ENCODE measurements at places on chromosomes 2 and 18.

DNA sequence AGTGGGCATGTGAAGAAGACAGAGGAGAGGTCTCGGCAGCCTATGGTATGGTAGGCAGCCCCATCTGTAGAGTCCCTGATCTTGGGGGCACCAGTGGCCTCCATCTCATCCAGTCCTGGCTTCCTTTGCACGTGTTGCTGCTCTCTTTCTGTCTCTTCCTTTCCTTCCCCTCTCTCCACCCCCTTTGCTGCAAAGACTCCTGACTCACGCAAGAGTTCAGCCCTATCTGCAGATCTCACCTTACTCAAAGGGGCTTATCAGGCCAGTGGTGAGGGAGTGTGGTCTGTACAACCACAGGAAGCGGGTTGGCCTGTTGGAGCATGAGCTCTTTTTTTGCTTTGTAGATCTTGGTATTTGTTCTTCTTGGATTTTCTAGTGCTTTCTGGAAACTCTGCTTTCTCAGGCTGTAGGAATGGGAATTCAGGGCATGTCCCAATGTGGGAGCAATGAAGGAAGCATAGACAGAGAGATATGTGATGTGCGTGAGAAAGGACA is 14.6 kb upstream of the NT5DC4 start:
- no peak for DNase-seq

- peak; percentile 43 for DNase-seq
Measured at GRCh38 chr2:98445177-98445682, 572 bp downstream of the INPP4A start.

DNA sequence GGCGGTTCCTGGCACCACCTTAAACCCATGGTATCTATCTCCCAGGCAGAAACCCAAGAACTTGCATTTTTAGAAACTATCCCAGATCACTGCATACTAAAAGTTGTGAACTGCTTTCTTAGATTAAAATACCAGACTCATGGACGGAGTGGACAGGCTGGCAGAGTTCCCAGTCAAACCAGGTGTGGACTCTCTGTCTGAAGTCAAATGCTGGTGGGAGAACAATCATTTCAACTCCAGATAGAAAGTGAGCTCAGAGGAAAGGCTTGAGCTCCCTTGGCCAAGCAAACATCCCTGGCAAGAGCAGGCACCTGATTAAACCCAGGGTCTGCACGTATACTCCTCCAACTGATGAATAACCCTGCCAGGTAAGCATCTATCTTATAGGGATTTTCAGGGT is 19.5 kb downstream of the NXPH2 start:
- no peak for DNase-seq

GRCh38 chr2:98086491-98087446 is at the start of gene VWA3B:
VWA3B (plus strand) TSS chr2:98087167; CDS start chr2:98093093, 5,926 bp downstream.
- DNase-seq, result peak; percentile 39

DNA sequence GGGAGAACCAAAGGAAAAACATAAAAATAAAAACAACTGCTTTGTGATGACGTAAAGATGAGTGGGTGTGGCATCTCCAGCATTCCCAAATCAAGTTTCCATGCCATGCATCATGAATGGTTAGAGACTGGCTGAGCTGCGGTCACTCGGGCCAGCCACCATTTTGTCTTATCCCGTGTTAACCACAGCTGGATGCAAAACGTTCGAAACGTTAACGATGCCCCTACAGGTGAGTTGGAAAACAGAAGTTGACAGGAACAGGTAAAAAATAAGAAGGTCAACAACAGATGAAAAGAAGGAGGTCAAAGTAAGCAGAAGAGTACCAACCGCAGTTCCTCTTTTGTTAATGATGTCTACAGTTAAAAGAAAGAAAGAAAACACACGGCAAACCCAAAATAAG is 411.1 kb downstream of the NRXN1 start:
- no peak for DNase-seq

DNA sequence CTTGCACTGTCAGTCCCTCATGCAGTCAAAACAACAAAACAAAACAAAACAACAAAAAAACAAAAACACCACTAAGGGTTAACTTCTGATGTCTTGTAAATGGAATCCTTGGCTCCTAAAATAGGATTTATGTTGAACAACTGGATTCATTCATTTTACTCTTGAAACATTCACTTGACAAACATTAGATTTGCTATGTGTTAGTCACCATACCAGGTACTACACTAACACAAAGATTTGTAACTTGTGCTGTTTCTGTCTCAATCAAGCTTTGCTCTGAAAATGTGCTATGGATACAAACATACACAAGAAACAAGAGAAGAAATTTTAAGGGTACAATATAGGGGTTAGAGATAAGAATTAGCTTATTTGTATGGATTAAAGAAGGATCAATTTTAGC is 812.8 kb downstream of the LRP1B start:
- DNase-seq, result no peak

DNA sequence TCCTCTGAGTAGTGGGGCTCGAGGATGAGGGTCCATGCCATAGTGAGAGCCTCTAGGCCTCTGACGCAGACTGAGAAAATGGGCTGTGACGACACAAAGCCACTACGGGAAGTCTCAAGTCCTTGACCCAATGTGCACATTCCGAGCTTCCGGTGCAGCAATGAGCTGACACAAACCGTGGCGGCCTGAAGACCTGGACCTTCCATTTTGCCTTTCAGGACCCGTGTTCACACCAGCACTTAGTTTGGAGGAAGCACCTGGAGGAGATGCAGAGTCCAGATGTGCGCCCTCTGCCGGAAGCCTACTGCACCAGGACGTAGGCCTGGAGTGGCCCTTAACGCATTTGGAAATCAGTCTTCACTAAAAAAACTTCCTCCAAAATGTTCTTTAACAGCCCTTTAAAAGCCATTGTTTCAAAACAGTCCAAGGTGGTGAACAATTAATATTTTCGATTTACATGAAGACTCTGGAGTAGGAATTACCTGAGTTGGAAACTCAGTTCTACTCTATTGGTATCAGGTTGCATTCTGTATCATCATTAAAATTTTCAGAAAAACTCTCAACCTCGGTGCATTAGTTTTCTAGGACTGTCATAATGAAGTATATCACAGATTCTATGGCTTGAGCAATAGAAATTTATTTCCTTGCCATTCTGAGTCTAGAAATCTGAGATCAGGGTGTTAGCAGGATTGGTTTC is 33.9 kb downstream of the BMP10 start:
- peak; percentile 78 for DNase-seq

DNA sequence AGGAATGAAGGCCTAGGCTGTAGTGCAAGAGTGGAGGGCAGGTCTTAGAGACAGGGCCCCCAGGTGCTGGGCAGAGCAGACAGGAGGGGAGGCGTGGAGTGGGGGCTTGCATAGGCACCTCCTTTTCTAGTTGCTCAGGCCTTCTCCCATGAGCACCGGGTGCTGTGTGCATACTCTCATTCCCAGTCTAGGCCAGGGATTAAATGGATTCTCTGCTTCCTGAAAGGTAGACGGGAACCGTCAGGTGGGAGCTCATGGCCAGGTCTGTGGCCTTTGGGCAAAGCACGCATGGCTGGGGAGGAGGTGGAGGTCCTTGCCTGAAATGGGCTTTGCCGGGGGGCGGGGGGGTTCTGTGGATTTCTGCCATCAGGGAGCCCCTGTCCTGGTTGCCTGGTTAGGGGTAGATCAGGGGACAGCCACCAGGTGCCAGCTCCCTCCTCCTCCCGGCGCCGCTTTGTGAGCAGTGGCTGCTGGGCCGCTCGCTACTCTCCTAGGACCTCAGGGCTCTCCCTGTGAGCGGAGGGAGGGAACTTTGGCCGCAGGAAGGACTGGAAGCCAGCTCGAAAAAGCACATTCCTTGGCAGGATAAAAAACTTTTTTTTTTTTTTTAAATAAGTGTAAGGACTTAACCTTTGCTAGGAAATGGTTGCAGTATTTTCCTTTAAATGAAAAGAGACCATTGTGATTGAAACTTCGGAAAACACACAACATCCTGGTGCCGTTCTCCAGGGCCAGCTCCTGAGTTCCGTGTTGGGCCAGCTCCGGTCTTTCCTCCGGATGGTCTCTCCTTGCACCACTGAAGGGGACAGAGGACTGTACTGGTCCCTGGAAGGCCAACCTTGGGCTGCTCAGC is 82.8 kb upstream of the HAAO start:
- no peak for DNase-seq

- DNase-seq, result no peak
Measured at GRCh38 chr18:46098616-46098933, 479 bp upstream of the ATP5F1A start.

GRCh38 chr2:144663207-144663606 is 143.3 kb upstream of the ZEB2 start:
- no peak for DNase-seq

DNA sequence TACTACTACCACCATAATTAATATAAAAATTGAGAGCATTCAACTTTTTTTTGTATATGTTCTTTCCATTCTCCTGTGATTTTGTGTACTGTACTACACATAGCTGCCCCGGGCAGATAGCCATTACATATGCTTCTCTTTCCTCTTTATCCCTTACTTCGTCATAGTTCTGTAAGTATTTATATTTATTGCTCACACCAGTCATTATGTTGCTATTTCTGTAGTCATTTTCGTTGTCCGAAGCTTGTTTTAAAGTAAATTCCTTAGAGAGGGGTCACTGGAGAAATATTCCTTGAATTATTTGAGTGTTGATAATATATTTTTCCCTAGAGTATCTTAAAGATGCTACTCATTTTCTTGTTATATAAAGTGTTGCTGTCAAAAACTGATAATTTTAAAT is 144.0 kb downstream of the CLIP4 start:
- DNase-seq, result no peak

- no peak for DNase-seq
Measured at GRCh38 chr2:240911641-240912265, 5.6 kb downstream of the CROCC2 start.

GRCh38 chr2:207334624-207335371 is 169.1 kb upstream of the KLF7 start:
- no peak for DNase-seq

GRCh38 chr2:179860255-179861026 is 971 bp downstream of the ZNF385B start:
- DNase-seq, result no peak

DNA sequence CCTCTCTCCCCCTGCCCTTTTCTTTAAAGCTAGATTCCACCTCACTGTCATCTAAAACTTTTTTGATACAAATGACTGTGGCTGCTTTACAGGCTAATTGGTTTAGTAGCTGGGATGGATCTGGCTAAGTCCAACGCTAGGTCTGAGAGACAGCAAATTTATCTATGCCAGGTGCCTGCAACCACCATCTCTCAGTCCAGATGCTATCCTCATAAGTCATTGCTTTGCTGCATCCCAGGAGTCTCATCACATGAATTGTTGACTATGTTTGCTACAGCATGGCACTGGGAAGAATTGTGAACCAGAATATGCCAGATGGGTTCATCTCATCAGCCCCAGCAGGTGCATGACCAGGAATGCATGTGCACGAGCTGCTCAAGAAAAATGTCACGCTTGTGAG is 100.0 kb upstream of the PID1 start:
- DNase-seq, result no peak

All from activated naive CD4-positive, alpha-beta T cell treated with anti-CD3 and anti-CD28 coated beads, Interleukin-2, amount 50 U/mL, for 16 hours (primary cell).